ENCODE measurements at places on chromosomes 11 and 22.

GRCh38 chr11:96091476-96091875 is 167.6 kb upstream of the MTMR2 start:
- no peak for DNase-seq
- H3K27ac ChIP-seq: no peak overlapping the region
- no peaks in the 10 kb centered on the region for H3K27me3 ChIP-seq
- peaks cover 11% of the 10 kb centered on the region for H3K36me3 ChIP-seq
- H3K4me3 ChIP-seq: no peak overlapping the region

DNA sequence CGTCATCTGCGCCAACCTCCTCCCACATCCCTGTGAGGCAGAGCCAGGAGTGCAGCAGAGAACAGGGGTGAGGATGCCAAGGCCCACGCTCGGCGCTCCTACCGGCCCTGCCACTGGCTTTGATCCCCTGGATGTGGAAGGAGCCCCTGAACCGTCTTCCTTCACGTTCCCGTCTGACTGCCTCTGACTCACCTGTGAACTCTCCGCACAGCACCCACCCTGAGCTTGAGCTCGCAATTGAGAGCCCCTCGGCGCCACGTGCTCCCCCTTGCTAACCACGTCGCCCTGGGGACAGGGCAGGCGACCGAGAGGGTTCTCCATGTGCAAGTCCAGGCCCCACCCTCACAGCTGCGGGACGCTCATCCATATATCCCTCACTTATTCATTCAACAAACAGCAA is 645.3 kb downstream of the BRD1 start:
- H3K27ac ChIP-seq: no peak overlapping the region
- no peaks in the 10 kb centered on the region for H3K27me3 ChIP-seq
- H3K36me3 ChIP-seq: no peaks in the 10 kb centered on the region
- no peak for DNase-seq
- H3K4me1 ChIP-seq: no peaks in the 10 kb centered on the region
- H3K4me3 ChIP-seq: no peak overlapping the region

DNA sequence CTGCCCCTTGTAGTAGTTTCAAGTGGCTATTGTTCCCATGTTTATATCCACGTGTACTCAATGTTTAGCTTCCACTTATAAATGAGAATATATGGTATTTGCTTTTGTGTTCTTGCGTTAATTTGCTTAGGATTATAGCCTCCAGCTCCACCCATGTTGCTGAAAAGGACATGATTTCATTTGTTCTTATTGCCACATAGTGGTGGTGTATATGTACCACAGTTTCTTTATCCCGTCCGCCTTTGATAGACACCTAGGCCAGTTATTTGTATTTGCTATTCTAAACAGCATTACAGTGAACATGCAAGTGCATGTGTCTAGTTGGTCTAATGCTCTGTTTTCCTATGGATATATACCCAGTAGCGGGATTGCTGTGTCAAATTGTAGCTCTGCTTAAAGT is 6.8 kb downstream of the OR51B2 start:
- H3K4me1 ChIP-seq: no peaks in the 10 kb centered on the region
- no peaks in the 10 kb centered on the region for H3K27me3 ChIP-seq
- no peak overlapping the region for H3K27ac ChIP-seq
- no peaks in the 10 kb centered on the region for H3K36me3 ChIP-seq
- no peak overlapping the region for H3K4me3 ChIP-seq

- H3K4me3 ChIP-seq: no peak overlapping the region
- peaks cover 60% of the 10 kb centered on the region for H3K36me3 ChIP-seq
- DNase-seq: no peak
- H3K4me1 ChIP-seq: peaks cover 28% of the 10 kb centered on the region
- H3K27me3 ChIP-seq: no peaks in the 10 kb centered on the region
These were observed 30.7 kb downstream of the TOM1 start for GRCh38 chr22:35330258-35330861.

DNA sequence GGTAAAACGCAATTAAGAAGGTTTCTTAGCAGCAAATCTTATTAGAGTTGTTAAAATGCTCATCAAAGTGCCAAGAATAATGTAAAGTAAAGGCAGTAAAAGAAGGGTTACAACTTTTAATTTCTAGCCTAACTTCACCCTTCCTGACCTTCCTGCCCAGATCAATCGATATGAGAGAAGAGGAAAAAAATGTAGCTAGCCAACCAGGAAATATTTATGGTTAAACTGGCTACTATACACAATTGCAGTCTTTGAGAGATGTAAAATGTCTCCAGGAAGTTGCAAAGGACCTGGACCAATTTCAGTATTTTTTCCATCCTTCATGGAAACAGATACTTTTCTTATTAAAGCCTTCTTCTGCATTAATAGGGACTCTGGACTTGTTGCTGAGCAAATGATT is 141.8 kb upstream of the CCDC90B start:
- no peak overlapping the region for H3K27ac ChIP-seq
- no peaks in the 10 kb centered on the region for H3K36me3 ChIP-seq
- no peaks in the 10 kb centered on the region for H3K4me1 ChIP-seq
- no peak overlapping the region for H3K4me3 ChIP-seq
- DNase-seq: no peak
